ENCODE measurements at places on chromosomes 3 and 15. TPM values are rescaled to one million over a fixed set of nuclear protein-coding genes. Genes with fewer than 3 reads are reported as not detected.

The ABHD14A gene
- 14.7 TPM for total RNA-seq

The CPNE4 gene
- not detected for total RNA-seq

The SLCO2A1 gene
- under 0.01 TPM for total RNA-seq

The CLDN1 gene
- 4.1 TPM for total RNA-seq

The ZCWPW2 gene
- 1.2 TPM for total RNA-seq

The RTP1 gene
- not detected for total RNA-seq

The UPK1B gene
- total RNA-seq = 0.98 TPM

The PROS1 gene
- 72.8 TPM for total RNA-seq

The SEMA3B gene
- total RNA-seq = 25.6 TPM

The CDC25A gene
- 2.3 TPM for total RNA-seq

The GNAT1 gene
- not detected for total RNA-seq

The SEMA5B gene
- 0.72 TPM for total RNA-seq

The LRRC3B gene
- not detected for total RNA-seq

The TM4SF18 gene
- total RNA-seq = 0.07 TPM

The PLAAT1 gene
- not detected for total RNA-seq

The CADPS gene
- 0.17 TPM for total RNA-seq

The CMSS1 gene
- total RNA-seq = 6.5 TPM

The DNAH12 gene
- 0.13 TPM for total RNA-seq

The AGBL1 gene
- total RNA-seq = not detected

The TAMM41 gene
- total RNA-seq = 5.0 TPM

The ROPN1 gene
- not detected for total RNA-seq

The CSNK1G1 gene
- 27.2 TPM for total RNA-seq

The TEX55 gene
- not detected for total RNA-seq

The CP gene
- 42.1 TPM for total RNA-seq

The ADAMTS7 gene
- total RNA-seq = 18.8 TPM

The APOD gene
- total RNA-seq = 0.23 TPM

The GOLGA8K gene
- total RNA-seq = 0.36 TPM

The CORO2B gene
- 32.9 TPM for total RNA-seq

The GOLGA6C gene
- total RNA-seq = not detected

The CLSTN2 gene
- total RNA-seq = 1.6 TPM

The PLSCR2 gene
- not detected for total RNA-seq

The RHCG gene
- total RNA-seq = 0.07 TPM

The FETUB gene
- not detected for total RNA-seq

The GABRR3 gene
- not detected for total RNA-seq
